ENCODE measurements at places on chromosomes 7 and 10. TPM values are rescaled to one million over a fixed set of nuclear protein-coding genes. Genes with fewer than 3 reads are reported as not detected.
A peak's percentile ranks its signal among the peaks of the same experiment; 100 is the strongest.

CAV1 gene
- 47.3 TPM for total RNA-seq

MSRB2 gene
- 16.5 TPM for total RNA-seq

GIMAP5 gene
- total RNA-seq = 1.7 TPM

RARRES2 gene
- 619 TPM for total RNA-seq

- no peak overlapping the region for H3K27ac ChIP-seq
- H3K4me1 ChIP-seq = peaks cover 2% of the 10 kb centered on the region
- H3K27me3 ChIP-seq = no peaks in the 10 kb centered on the region
- no peaks in the 10 kb centered on the region for H3K36me3 ChIP-seq
Measured at GRCh38 chr10:44854693-44855350, 56.3 kb upstream of the TMEM72 start.

DNA sequence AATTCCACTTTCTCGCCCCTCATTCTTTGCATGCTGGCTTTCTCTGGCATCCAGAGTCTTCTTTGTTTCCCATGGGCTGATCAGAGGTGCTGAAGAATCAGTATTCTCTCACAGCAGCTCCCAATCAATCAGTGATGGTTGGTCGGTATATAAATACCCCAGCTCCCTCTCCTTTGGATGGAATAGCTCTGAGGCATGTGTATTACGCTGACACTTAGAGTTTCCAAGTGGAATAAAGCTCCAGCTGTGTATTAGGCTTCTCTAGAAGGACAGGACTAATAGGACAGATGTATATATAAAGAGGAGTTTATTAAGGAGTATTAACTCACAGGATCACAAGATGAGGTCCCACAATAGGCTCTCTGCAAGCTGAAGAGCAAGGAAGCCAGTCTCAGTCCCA is 218.3 kb upstream of the GRB10 start:
- no peak overlapping the region for H3K4me3 ChIP-seq
- no peak for DNase-seq

DNA sequence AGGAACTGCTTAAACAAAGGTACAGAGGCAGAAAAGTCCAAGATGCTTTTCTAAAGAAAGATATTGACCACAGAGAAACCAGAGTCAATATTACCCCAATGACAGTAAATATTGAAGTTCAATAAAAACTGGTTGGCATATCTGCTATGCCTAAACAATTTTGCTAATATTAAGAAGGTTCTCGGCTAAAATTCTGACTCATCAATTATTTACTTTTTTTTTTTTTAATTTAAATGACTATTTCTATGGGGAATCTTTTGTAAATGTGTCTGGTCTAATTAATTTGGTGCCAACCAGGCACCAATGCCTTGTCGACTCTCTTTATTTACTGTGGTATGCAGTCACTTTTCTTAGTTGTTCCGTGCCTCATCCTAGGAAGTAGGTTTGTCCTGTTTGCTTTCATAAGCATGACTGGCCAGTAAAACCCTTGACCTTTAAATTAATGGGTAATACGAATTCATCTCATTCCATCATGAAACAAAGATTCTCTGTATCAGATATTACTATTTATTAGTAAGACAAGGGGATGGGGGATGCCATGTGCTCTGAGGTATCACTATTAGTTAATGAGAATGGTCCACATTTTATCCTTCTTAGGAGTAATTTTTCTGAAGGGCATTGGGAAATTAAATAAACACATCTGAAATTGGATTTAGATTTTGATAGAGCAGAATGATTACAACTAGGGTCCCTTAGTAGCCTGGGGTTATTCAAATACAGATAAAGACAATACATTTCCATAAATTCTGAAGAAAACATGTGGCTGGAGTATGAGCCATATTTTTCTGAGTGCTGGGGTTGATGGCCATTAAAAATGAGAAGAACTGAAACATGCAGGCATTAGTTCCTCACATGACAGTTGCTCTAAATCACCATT is 154.4 kb downstream of the VTI1A start:
- H3K27me3 ChIP-seq = no peaks in the 10 kb centered on the region
- no peak for DNase-seq
- H3K27ac ChIP-seq = no peak overlapping the region
- no peaks in the 10 kb centered on the region for H3K36me3 ChIP-seq
- no peaks in the 10 kb centered on the region for H3K4me1 ChIP-seq

DNA sequence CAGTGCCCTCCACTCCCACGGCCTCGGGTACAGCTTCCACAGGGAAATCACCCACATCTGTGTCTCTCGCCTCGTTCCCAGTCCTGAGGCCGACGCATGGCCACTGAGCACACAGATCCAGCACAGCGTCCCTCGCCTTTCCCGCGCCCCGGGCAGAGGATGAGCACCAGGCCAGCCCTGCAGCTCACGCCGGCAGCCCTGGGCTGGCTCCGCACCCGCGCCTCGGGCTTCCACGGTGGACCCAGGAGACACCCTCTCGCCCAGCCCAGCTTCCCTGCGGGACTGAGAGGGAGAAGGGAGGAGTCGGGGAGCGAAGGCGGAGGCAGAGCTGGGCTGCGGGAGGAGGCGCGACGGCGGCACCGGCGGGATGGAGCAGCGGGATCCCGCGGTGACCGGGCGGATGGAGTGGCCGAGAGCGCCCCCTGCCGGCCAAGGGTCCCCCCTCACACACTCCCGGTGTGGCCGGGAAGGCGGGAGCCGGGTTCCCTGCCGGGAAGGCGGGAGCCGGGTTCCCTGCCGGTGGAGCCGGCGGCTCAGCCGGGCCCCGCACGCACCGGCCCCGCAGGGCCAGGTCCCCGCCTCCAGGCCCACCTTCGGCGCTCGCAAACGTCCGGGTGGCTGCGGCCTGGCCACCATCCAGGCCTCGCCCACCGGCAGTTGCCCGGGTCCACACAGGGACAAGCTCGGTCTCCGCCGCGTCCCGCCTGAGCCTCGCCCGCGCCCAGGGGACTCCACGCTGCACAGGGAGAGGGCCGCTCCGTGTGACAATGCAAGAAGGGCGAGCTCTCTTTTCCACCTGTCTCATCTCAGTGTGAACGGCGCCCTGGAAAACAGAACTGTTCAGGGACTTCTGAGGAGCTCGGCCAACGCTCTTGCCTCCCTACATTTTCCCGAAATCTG is 110.3 kb upstream of the LANCL2 start:
- H3K27ac ChIP-seq = peak overlapping the region; percentile 53
- DNase-seq = peak; percentile 89
- H3K4me1 ChIP-seq = no peaks in the 10 kb centered on the region
- peak overlapping the region; percentile 49 for H3K4me3 ChIP-seq

DNA sequence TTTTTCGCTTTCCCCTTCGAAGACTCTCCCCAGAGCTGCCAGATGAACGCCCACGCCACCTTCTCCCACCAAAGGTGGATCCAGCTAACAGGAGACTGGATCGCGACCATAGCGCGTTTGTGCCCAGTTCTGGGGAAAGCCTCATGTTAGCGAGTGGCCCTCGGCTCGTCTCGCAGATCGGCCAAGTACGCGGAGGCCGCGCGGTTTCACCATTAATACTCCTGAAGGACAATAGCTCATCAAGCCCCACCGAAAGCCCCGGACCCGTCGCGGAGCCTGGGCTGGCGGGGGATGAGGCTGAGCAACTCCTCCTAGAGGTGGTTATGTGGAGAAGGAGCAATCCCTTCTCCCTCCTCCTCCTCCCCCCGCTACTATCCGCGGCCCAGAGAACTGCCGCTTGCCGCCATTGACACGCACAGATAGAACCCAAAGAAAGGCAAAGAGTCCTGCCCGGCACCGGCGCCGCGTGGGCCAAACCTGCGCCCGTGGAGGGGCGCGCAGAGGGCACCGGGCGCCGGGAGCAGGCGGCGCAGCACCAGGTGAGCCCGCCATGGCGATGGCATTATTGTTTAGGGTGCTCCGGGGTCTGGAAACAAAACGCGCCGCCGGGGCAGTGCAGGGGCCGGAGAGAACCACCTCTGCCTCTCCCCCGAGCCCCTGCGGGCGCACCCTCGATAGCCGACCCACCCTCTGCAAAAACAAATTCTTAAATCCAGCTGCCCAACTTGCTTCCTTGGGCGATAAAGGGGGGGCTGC is at the start of gene MACROH2A2:
Gene MACROH2A2, plus strand, starts transcription at position 385 of the 756 bp plus-strand sequence. CDS start 22,813 bp downstream, outside the sequence.
- H3K27ac ChIP-seq = peak within 1 kb of the TSS; percentile 1
- H3K36me3 ChIP-seq = no peaks in the 10 kb centered on the region
- peaks cover 6% of the 10 kb centered on the region for H3K4me1 ChIP-seq
- DNase-seq = peak; percentile 72
- peak within 1 kb of the TSS; percentile 77 for H3K4me3 ChIP-seq

DNA sequence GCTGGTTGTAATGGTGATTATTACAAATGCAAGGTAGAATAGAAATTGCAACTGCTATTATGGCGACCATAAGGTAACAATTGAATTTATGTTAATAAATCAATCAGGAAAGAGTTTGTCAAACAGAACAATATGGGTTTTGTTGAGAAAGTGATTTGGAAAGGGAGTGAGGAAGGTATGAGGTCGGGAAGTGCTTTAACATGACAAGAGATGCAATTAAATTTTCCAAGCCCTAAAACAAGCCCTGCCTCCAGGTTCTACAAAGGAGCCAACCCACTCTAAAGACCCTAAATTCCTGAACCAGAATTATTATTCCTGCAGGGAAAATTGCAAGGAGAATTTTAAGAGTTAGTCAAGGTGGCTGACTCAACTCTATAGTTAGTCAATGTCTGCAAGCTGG is 363.7 kb downstream of the BMPER start:
- no peaks in the 10 kb centered on the region for H3K36me3 ChIP-seq
- no peak overlapping the region for H3K4me3 ChIP-seq
- DNase-seq = no peak
- no peaks in the 10 kb centered on the region for H3K4me1 ChIP-seq
- no peaks in the 10 kb centered on the region for H3K27me3 ChIP-seq

GRCh38 chr7:43469051-43469450 is 113.9 kb upstream of the STK17A start:
- no peak overlapping the region for H3K27ac ChIP-seq
- H3K27me3 ChIP-seq = no peaks in the 10 kb centered on the region
- no peak for DNase-seq
- no peak overlapping the region for H3K4me3 ChIP-seq
- H3K36me3 ChIP-seq = no peaks in the 10 kb centered on the region
- no peaks in the 10 kb centered on the region for H3K4me1 ChIP-seq

DNA sequence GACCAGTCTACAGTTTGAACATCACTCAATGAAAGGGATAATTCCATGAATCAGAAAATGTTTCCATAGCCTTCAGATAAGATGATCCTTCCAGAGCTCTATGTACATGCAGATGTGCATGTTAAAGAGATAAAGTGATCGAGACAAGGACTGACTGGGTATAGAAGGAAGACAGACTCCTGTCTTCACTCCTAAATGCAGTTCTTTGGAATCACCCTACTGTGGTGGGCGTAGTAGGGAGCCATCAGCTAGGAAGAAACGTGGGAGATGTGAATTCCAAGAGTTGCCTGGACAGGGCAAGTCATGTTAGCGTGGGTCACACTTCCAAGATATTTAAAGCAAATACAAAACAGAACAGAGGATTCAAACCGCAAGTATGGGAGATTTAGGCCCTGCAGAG is 23.9 kb downstream of the LOXL4 start:
- no peak overlapping the region for H3K27ac ChIP-seq
- H3K4me1 ChIP-seq = no peaks in the 10 kb centered on the region
- no peak for DNase-seq
- no peaks in the 10 kb centered on the region for H3K27me3 ChIP-seq
- no peak overlapping the region for H3K4me3 ChIP-seq

GRCh38 chr7:38006559-38006958 is 86.1 kb downstream of the EPDR1 start:
- H3K27me3 ChIP-seq = no peaks in the 10 kb centered on the region
- no peaks in the 10 kb centered on the region for H3K4me1 ChIP-seq
- H3K36me3 ChIP-seq = no peaks in the 10 kb centered on the region

- no peaks in the 10 kb centered on the region for H3K4me1 ChIP-seq
- no peak for DNase-seq
- H3K4me3 ChIP-seq = no peak overlapping the region
- no peaks in the 10 kb centered on the region for H3K27me3 ChIP-seq
- no peak overlapping the region for H3K27ac ChIP-seq
Measured at GRCh38 chr7:16926283-16926682, 44.5 kb upstream of the AGR3 start.

GRCh38 chr7:126411032-126411820 is 841.5 kb downstream of the GRM8 start:
- H3K27ac ChIP-seq = no peak overlapping the region
- DNase-seq = no peak
- no peaks in the 10 kb centered on the region for H3K36me3 ChIP-seq
- H3K27me3 ChIP-seq = no peaks in the 10 kb centered on the region
- no peak overlapping the region for H3K4me3 ChIP-seq
- H3K4me1 ChIP-seq = no peaks in the 10 kb centered on the region

GRCh38 chr10:109939315-109939961 is 16.1 kb upstream of the XPNPEP1 start:
- no peak for DNase-seq
- no peaks in the 10 kb centered on the region for H3K4me1 ChIP-seq
- H3K36me3 ChIP-seq = no peaks in the 10 kb centered on the region
- no peaks in the 10 kb centered on the region for H3K27me3 ChIP-seq
- no peak overlapping the region for H3K4me3 ChIP-seq

DNA sequence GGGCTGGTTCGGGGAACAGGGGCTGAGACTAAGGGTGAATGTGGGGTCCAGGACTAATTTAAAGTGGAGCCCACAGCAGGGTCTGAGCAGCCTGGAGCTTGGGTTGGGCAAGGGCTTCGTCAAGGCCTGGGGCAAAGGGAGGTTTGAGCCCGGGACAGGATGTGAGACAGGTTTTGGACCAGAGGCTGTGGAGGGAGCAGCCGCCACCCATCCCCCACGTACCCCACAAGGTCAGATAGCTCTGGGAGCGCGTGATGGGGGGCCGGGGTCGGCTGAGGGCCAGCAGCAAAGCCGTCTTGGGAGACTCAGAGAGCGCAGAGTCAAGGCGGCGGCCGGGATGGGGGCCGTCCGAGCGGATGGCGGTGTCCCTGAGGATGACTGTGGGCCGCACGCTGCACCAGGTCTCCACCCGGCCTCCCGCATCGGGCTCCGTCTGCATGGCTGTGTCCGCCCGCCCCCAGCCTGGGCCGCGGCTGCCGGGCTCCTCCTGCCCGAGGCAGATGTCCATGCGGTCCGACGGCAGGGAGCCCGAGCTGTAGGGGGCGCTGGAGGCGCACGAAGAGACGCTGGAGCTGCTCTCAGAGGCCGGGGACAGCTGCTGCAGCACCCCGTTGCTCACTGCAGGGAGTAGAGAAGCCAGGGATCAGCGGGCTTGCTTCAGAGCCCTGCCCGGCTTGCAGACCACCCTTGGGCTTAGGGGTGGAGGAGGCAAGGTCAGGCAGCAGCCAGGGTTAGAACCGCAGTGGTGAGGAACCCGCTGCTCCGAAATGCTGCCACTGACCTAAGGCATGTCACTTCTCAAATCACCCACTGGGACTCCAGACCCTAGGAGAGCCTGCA is 12.1 kb downstream of the PDZD7 start:
- no peaks in the 10 kb centered on the region for H3K36me3 ChIP-seq
- H3K27me3 ChIP-seq = no peaks in the 10 kb centered on the region
- peak; percentile 78 for DNase-seq
- peaks cover 1% of the 10 kb centered on the region for H3K4me1 ChIP-seq
- H3K27ac ChIP-seq = no peak overlapping the region
- H3K4me3 ChIP-seq = no peak overlapping the region
